Osteocyte (in vitro differentiated cells): ENCODE measurements at places on chromosomes 13 and 19. TPM values are rescaled to one million over a fixed set of nuclear protein-coding genes. Genes with fewer than 3 reads are reported as not detected.

- no peaks in the 10 kb centered on the region for H3K27me3 ChIP-seq
- no peaks in the 10 kb centered on the region for H3K36me3 ChIP-seq
- peaks cover 2% of the 10 kb centered on the region for H3K4me1 ChIP-seq
Observed at GRCh38 chr13:70408865-70409264, 300.6 kb upstream of the KLHL1 start.

- H3K36me3 ChIP-seq = peaks cover 40% of the 10 kb centered on the region
- H3K27me3 ChIP-seq = no peaks in the 10 kb centered on the region
- H3K4me1 ChIP-seq = peaks cover 14% of the 10 kb centered on the region
- no peak overlapping the region for H3K4me3 ChIP-seq
- H3K27ac ChIP-seq = no peak overlapping the region
Observed at GRCh38 chr13:27259831-27260230, 8.5 kb downstream of the RPL21 start.

GRCh38 chr19:49712397-49712859 lies 21.5 kb downstream of the CPT1C start:
- peaks cover 5% of the 10 kb centered on the region for H3K4me1 ChIP-seq
- peaks cover 14% of the 10 kb centered on the region for H3K36me3 ChIP-seq
- no peak overlapping the region for H3K27ac ChIP-seq
- DNase-seq = no peak
- H3K27me3 ChIP-seq = no peaks in the 10 kb centered on the region
- H3K4me3 ChIP-seq = no peak overlapping the region

Gene LILRB5
- not detected in 2 replicates for total RNA-seq

DNA sequence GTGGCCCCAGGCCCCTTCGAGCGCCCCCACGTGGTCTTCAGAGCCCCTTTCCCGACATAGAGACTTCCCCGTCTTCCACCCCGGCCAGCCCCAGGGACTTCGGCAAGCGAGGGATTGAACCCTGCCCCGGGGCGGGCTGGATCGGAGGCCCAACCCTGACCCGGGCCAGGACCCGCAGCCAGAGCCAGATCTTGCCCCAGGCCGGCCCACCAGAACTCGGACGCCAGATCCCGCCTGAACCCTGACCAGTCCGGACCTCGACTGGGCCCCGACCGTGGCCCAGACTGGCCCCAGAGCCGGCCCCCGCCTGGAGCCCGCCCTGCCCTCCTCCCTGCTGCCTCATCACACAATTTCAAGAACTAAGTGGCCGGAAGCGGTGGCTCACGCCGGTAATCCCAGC lies 253 bp upstream of the TPTE2 start:
- no peak overlapping the region for H3K27ac ChIP-seq
- no peaks in the 10 kb centered on the region for H3K4me1 ChIP-seq
- H3K27me3 ChIP-seq = no peaks in the 10 kb centered on the region
- H3K4me3 ChIP-seq = no peak overlapping the region

GRCh38 chr19:53812335-53812734 lies 11.8 kb downstream of the NLRP12 start:
- no peaks in the 10 kb centered on the region for H3K36me3 ChIP-seq
- H3K27ac ChIP-seq = no peak overlapping the region
- no peaks in the 10 kb centered on the region for H3K27me3 ChIP-seq
- no peaks in the 10 kb centered on the region for H3K4me1 ChIP-seq
- H3K4me3 ChIP-seq = no peak overlapping the region

- H3K36me3 ChIP-seq = peaks cover 60% of the 10 kb centered on the region
- H3K4me3 ChIP-seq = no peak overlapping the region
- H3K4me1 ChIP-seq = peaks cover 36% of the 10 kb centered on the region
- H3K27me3 ChIP-seq = no peaks in the 10 kb centered on the region
- DNase-seq = peak; percentile 92
Observed at GRCh38 chr19:41298348-41298964, 11.5 kb upstream of the CCDC97 start.

Gene CACNG6
- not detected in 2 replicates for total RNA-seq

Gene RELB
- total RNA-seq = 14.3 and 15.1 TPM in 2 replicates

GRCh38 chr19:12440541-12441316 lies at the start of gene ZNF443:
TSS of gene ZNF443 (minus strand) at chr19:12441021. CDS start at chr19:12440914, 107 bp downstream.
- peak; percentile 99 for DNase-seq
- H3K4me3 ChIP-seq = peak within 1 kb of the TSS; percentile 100
- peaks cover 2% of the 10 kb centered on the region for H3K36me3 ChIP-seq
- H3K27me3 ChIP-seq = no peaks in the 10 kb centered on the region
- H3K4me1 ChIP-seq = peaks cover 6% of the 10 kb centered on the region

Gene PDE4A
- 12.4 and 12.7 TPM in 2 replicates for total RNA-seq

DNA sequence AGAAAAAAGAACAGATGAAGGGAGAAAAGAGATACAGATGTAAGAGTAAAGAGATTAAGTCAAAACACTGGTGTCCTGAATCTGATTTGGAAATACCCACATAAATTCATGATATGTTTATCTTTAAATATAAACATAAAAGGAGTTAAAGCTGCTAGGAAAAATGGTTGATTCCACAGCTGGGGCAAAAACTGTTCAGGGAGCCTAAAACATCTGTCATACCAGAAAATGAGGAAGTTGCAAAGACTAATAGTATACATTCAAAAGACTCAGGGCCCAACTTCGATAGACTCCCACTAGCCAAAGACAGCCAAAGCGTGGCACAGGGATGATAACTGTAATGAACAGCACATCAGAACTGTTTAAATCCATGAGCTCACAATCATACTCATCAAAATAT lies 62.0 kb downstream of the ABCC4 start:
- DNase-seq = peak; percentile 1
- H3K4me1 ChIP-seq = peaks cover 14% of the 10 kb centered on the region
- no peak overlapping the region for H3K27ac ChIP-seq
- no peaks in the 10 kb centered on the region for H3K36me3 ChIP-seq
- H3K27me3 ChIP-seq = no peaks in the 10 kb centered on the region

DNA sequence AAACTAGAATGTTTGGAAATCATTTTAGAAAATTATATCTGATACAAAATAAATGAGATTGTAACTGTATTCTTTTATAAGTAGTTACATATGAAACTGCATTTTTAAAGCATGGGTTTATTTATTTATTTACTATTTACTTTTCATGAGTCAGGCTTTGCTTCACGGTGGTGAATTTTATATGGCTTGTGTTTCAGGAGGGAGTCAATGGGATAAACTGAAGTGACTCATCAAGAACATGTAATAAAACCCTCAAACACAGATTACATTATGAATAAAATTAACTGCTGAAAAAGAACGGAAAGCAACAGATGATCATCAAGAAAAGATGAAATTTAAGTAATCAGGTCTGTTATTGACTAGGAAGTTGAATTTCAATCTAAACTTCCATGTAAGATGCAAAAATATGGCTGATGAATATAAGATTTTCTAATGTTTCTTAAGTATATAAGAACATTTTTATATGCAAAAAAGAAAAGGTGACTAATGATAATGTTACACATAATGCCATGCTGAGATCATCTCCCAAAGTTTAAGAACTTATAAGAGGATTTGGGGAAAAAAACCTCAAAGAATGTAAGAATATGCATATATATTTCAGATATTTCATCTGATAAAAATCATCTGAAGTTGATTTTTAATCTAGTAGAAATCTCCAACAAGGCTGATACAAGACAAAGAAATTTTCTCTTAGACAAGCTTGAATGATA lies 383.6 kb downstream of the SLITRK1 start:
- H3K4me1 ChIP-seq = peaks cover 13% of the 10 kb centered on the region
- H3K36me3 ChIP-seq = no peaks in the 10 kb centered on the region
- DNase-seq = no peak

DNA sequence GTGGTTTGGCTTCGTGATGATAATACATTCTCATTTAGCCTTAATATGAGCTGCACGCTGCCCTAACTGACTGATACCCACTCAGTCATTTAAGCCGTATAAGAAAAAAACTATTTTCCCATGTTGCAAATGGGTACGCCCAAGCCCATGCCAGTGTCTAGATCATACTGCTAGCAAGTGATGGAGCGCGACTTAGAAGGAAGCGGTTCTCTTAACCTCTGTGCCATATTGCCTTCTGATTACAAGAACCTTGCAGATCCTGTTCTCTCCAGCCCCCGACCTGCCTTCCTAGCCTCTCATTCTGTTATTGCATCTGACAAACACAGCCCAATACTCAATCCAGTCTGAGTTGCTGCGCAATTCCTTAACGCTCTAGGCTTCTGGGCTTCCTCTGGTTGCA lies 603 bp downstream of the GPALPP1 start:
- DNase-seq = no peak
- H3K4me1 ChIP-seq = peaks cover 37% of the 10 kb centered on the region
- H3K27ac ChIP-seq = peak overlapping the region; percentile 98

Gene RBM42
- 88.9 and 95.3 TPM in 2 replicates for total RNA-seq

Gene ZNF175
- total RNA-seq = 13.5 and 16.9 TPM in 2 replicates

DNA sequence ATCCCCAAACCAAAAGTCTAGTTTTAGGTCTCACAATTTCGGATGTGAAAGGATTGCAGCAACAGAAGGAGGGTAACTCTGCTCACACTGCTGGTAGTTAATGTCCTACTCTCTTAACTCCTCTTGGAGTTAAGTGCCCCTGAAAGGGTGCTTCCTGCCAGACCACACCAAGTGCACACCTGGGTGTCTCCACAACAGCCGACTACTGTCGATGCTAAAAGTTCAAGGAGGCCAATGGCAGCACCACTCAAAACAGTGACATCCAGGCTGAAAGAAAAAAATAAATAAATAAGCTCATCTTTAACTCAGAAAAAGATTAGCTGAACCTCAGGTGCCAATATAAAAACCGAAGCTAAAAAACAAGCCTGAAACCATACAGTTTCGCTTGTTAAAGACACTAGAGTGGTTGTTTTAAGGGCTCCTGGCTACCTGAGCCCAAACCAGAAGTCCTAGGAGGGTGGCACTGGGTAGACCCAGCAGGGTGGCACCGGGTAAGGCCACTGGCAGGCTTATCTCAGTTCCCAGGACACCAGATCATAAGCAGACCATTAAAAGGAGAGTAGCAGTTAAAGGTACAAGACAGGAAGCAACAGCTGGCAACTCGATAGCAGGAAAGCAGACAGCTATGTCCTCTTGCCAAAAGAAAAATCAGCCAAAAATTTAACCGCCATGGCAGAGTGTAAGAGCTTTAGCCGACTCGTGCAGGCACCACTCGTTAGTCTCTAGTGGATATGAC lies 39.3 kb downstream of the BRD4 start:
- H3K4me3 ChIP-seq = no peak overlapping the region
- DNase-seq = no peak
- H3K4me1 ChIP-seq = peaks cover 96% of the 10 kb centered on the region
- no peaks in the 10 kb centered on the region for H3K27me3 ChIP-seq

Gene ONECUT3
- not detected in 2 replicates for total RNA-seq

DNA sequence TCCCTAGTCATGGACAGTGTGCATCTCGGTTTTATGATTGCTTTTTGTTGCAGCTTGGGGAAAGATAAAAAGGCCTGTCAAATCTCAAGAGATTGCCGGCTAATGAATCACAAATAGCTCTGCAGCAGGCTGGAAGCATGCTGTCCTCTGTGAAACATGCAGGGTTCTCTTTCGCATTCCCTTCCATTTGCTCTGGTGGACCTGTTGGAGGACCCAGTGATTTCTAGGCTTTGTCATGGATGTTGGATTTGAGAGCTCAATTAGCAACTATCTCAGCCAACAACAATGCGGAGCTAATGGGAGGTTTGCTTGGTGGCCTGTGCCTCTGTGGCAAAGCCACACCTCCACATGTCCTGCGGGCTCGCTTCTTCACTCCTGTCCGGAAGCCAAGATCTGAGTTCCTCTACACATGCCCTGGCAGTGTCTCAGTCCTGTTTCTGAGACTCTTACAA lies 418.1 kb upstream of the ARGLU1 start:
- no peak overlapping the region for H3K4me3 ChIP-seq
- H3K4me1 ChIP-seq = peaks cover 11% of the 10 kb centered on the region
- H3K36me3 ChIP-seq = no peaks in the 10 kb centered on the region
- H3K27ac ChIP-seq = no peak overlapping the region
- DNase-seq = no peak
- H3K27me3 ChIP-seq = peaks cover 8% of the 10 kb centered on the region

DNA sequence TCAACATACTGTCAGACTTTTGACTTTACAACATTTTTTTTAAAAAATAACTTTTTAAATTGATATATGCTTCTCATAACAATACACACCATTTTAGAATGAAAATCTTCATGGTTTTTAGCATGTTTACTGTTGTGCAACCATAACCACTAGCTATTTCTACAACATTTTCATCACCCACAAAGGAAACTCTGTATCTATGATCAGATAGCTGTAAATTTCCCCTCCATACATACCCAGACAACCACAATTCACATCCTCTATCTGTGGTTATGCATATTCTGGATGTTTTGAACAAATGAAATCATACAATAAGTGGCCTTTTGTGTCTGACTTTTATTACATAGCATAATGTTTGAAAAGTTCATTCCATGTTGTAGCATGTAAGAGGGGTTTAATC lies 1666.0 kb downstream of the EFNB2 start:
- no peak for DNase-seq
- H3K4me3 ChIP-seq = no peak overlapping the region
- H3K4me1 ChIP-seq = no peaks in the 10 kb centered on the region
- H3K36me3 ChIP-seq = no peaks in the 10 kb centered on the region
- no peaks in the 10 kb centered on the region for H3K27me3 ChIP-seq

GRCh38 chr19:1794424-1795172 lies 17.5 kb downstream of the ATP8B3 start:
- no peak overlapping the region for H3K27ac ChIP-seq
- DNase-seq = no peak
- H3K4me3 ChIP-seq = no peak overlapping the region
- H3K4me1 ChIP-seq = peaks cover 3% of the 10 kb centered on the region
- no peaks in the 10 kb centered on the region for H3K27me3 ChIP-seq

DNA sequence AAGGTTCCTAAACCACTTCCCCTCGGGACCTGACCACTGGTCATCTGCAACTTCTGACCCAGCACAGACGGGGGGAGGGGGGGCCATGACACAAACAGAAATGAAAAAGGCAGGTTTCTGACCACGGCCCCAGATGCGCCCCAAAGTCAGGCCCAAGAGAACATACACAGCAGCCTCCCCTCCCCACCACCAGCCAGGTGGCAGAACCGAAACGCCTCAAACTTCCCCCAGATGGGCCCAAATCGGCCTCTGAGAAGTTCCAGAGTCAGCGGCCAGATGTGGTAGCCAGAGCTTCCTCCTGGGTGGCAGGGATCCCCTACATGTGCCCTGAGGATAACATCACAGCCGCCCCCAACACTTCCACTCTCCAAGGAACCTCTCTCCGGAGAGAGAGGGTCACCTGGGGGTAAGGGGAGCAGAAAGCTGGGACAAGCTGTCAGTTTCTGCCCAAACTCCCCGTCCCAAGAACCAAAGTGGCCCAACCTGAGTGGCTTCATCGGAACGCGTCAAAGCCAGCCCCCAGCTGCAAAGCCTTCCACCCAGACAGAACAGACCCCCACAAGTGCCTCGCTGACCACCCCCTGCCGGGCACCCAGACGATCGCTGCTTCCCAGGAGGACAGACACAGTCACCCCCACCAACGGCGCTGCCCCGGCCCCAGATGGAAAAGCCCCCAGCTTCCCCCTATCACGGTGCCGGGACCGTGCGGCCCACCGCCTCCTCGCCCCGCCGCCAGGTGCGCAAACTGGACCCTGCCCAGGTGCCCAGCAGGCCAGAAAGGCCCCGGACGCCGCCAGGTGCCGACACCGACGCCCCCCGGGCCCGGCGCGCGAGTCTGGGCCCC lies 800 bp downstream of the ELL start:
- no peaks in the 10 kb centered on the region for H3K27me3 ChIP-seq
- H3K36me3 ChIP-seq = no peaks in the 10 kb centered on the region
- H3K4me3 ChIP-seq = peak overlapping the region; percentile 94
- no peak for DNase-seq
- peak overlapping the region; percentile 99 for H3K27ac ChIP-seq
- H3K4me1 ChIP-seq = peaks cover 21% of the 10 kb centered on the region

- peaks cover 9% of the 10 kb centered on the region for H3K4me1 ChIP-seq
- no peak for DNase-seq
- no peak overlapping the region for H3K4me3 ChIP-seq
- no peak overlapping the region for H3K27ac ChIP-seq
- H3K36me3 ChIP-seq = no peaks in the 10 kb centered on the region
Observed at GRCh38 chr13:80242728-80243427, 98.0 kb downstream of the SPRY2 start.

GRCh38 chr13:102386461-102386860 lies 15.4 kb downstream of the FGF14 start:
- no peak overlapping the region for H3K27ac ChIP-seq
- no peaks in the 10 kb centered on the region for H3K36me3 ChIP-seq
- H3K27me3 ChIP-seq = peaks cover 59% of the 10 kb centered on the region
- no peak overlapping the region for H3K4me3 ChIP-seq

Gene FCER2
- total RNA-seq = not detected in 2 replicates
